CD4-positive, alpha-beta T cell (primary cell): ENCODE measurements at places on chromosomes 4 and X. TPM values are rescaled to one million over a fixed set of nuclear protein-coding genes. Genes with fewer than 3 reads are reported as not detected.
A peak's percentile ranks its signal among the peaks of the same experiment; 100 is the strongest.

GRCh38 chrX:120604361-120604782 lies 471 bp downstream of the MCTS1 start:
- H3K27me3 ChIP-seq = no peaks in the 10 kb centered on the region
- peak; percentile 13 for DNase-seq
- H3K4me1 ChIP-seq = peaks cover 4% of the 10 kb centered on the region

GRCh38 chr4:8916906-8917305 lies 45.3 kb upstream of the HMX1 start:
- H3K36me3 ChIP-seq = no peaks in the 10 kb centered on the region
- H3K27me3 ChIP-seq = peaks cover 24% of the 10 kb centered on the region
- no peak for DNase-seq
- H3K27ac ChIP-seq = no peak overlapping the region
- H3K4me1 ChIP-seq = peaks cover 5% of the 10 kb centered on the region

GRCh38 chr4:151238477-151238876 lies 38.5 kb upstream of the PRSS48 start:
- DNase-seq = no peak
- no peak overlapping the region for H3K4me3 ChIP-seq
- peaks cover 4% of the 10 kb centered on the region for H3K27me3 ChIP-seq
- no peak overlapping the region for H3K27ac ChIP-seq
- H3K4me1 ChIP-seq = no peaks in the 10 kb centered on the region

DNA sequence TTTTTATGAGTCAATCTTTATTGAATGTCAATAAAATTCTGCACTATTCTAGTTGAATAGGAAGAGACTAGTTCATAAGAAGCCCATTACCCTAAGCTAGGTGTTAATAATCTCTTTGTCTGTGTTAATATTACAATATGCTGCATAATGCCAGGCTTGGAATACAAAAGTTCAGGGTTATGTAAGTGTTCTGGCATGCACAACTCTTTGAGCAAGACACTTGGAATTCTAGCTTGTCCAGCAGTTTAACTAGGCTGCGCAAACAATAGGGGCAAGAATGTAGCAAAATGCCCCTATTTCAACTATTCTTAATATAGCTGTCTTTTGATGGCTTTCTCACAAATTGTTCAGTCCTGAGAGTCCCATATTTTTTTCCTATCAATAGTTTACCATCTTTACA lies 31.3 kb upstream of the ETNPPL start:
- no peak overlapping the region for H3K27ac ChIP-seq
- H3K4me3 ChIP-seq = no peak overlapping the region
- no peaks in the 10 kb centered on the region for H3K4me1 ChIP-seq
- no peaks in the 10 kb centered on the region for H3K27me3 ChIP-seq
- no peaks in the 10 kb centered on the region for H3K36me3 ChIP-seq
- DNase-seq = no peak

- H3K4me1 ChIP-seq = no peaks in the 10 kb centered on the region
- DNase-seq = no peak
- no peak overlapping the region for H3K27ac ChIP-seq
- no peaks in the 10 kb centered on the region for H3K36me3 ChIP-seq
- peaks cover 6% of the 10 kb centered on the region for H3K27me3 ChIP-seq
These were observed 52.4 kb downstream of the PPP2R2C start for GRCh38 chr4:6420036-6420435.

GRCh38 chr4:86641516-86642090 lies 47.5 kb downstream of the PTPN13 start:
- H3K36me3 ChIP-seq = no peaks in the 10 kb centered on the region
- no peak overlapping the region for H3K27ac ChIP-seq
- H3K27me3 ChIP-seq = no peaks in the 10 kb centered on the region
- no peaks in the 10 kb centered on the region for H3K4me1 ChIP-seq
- no peak overlapping the region for H3K4me3 ChIP-seq
- DNase-seq = no peak

GRCh38 chrX:15815779-15816437 lies 25.6 kb downstream of the ZRSR2 start:
- H3K27me3 ChIP-seq = no peaks in the 10 kb centered on the region
- no peak overlapping the region for H3K27ac ChIP-seq
- DNase-seq = no peak

DNA sequence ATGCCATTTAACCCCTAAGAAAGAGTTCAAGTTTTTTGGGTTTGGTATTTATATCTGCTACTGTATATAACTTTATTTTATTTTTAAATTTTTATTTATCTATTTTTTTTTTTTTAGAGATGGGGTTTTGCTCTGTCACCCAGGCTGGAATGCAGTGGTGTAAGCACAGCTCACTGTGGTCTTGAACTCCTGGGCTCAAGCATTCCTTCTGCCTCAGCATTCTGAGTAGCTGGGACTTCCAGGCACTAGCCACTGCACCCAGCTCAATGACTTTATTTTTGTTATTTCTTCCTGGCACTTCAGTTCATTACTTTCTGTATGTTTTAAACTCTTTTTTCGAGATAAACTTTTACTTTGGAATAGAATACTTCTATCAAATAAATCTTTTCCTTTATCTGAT lies 42.4 kb upstream of the PGAM4 start:
- H3K4me3 ChIP-seq = no peak overlapping the region
- no peaks in the 10 kb centered on the region for H3K4me1 ChIP-seq
- peaks cover 6% of the 10 kb centered on the region for H3K36me3 ChIP-seq
- H3K27me3 ChIP-seq = no peaks in the 10 kb centered on the region

- peaks cover 3% of the 10 kb centered on the region for H3K36me3 ChIP-seq
- no peaks in the 10 kb centered on the region for H3K27me3 ChIP-seq
- no peak overlapping the region for H3K4me3 ChIP-seq
- no peak for DNase-seq
- H3K27ac ChIP-seq = no peak overlapping the region
These were observed 66.9 kb upstream of the C4orf50 start for GRCh38 chr4:6085028-6085690.

GRCh38 chrX:153931748-153932147 lies 3.1 kb downstream of the NAA10 start:
- H3K36me3 ChIP-seq = peaks cover 16% of the 10 kb centered on the region
- no peak overlapping the region for H3K27ac ChIP-seq
- H3K27me3 ChIP-seq = no peaks in the 10 kb centered on the region
- H3K4me3 ChIP-seq = no peak overlapping the region
- no peak for DNase-seq

GRCh38 chr4:175875993-175876771 lies 64.1 kb upstream of the GPM6A start:
- no peaks in the 10 kb centered on the region for H3K4me1 ChIP-seq
- no peak overlapping the region for H3K27ac ChIP-seq
- H3K4me3 ChIP-seq = no peak overlapping the region
- H3K36me3 ChIP-seq = no peaks in the 10 kb centered on the region
- DNase-seq = no peak

GRCh38 chr4:10123227-10124101 lies 6.9 kb upstream of the WDR1 start:
- no peak overlapping the region for H3K27ac ChIP-seq
- peaks cover 49% of the 10 kb centered on the region for H3K4me1 ChIP-seq
- H3K4me3 ChIP-seq = no peak overlapping the region
- no peak for DNase-seq
- H3K27me3 ChIP-seq = no peaks in the 10 kb centered on the region

GRCh38 chr4:5747738-5748375 lies 36.9 kb downstream of the EVC start:
- H3K36me3 ChIP-seq = no peaks in the 10 kb centered on the region
- no peak overlapping the region for H3K4me3 ChIP-seq
- no peak for DNase-seq
- H3K27me3 ChIP-seq = no peaks in the 10 kb centered on the region
- H3K4me1 ChIP-seq = no peaks in the 10 kb centered on the region
- no peak overlapping the region for H3K27ac ChIP-seq

GRCh38 chr4:147547314-147548056 lies 66.6 kb downstream of the EDNRA start:
- peaks cover 4% of the 10 kb centered on the region for H3K4me1 ChIP-seq
- H3K27me3 ChIP-seq = no peaks in the 10 kb centered on the region
- H3K27ac ChIP-seq = no peak overlapping the region
- DNase-seq = no peak

DNA sequence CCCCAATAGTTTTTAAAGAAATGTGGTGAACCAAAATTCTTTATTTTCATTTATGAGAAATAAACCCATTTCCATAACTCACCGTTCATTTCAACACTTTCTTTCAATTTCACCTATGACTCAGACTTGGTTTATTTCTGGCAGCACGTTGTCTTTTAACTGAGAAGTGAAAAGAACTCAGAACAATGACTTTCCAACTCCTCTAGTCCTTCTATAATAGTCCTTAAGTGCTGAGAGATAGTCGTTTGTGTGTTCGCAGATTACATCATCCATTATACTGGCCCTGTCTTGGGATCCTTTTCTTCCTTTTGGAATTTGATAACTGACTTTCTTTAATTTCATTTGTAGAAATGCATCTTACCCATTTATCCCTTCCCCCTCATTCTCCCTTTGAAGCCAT lies 113.6 kb downstream of the GLUD2 start:
- no peaks in the 10 kb centered on the region for H3K27me3 ChIP-seq
- no peaks in the 10 kb centered on the region for H3K36me3 ChIP-seq

DNA sequence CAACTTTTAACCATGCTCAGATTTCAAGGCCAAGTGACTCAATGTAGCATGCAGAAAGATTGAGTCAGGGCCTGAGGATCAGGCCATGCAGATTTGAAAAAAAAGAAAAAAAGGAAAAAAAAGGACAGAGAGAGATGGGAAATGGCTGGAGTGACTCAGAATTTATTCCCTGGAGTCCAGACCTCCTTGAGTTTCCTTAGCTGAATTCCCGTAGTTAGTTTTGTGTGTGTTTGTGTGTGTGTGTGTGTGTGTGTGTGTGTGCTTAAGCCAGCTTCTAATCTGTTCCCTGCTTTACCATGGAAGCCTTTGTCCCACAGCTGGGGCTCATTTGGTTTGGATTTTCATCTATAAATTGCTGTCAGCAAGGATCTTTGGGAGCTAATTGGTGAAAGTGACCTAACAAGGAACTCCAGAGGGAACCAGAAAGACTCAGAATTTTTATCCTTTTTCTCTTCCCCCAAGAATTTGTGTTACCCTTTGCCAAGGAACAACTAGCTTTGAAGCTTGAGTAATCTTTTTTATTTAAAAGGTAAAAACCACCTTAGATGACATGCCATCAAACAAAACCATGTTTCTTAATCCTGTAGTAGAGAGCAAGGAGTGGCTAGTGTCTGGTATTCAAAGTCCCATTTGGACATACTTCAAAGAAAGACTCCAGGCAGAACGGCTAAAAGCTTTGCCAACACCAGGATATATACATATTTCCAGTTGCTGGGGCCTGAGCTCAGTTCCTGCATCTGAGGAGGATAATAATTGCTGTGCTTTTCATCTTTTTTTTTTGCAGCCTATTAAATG lies 109.0 kb upstream of the DDIT4L start:
- no peaks in the 10 kb centered on the region for H3K27me3 ChIP-seq
- no peaks in the 10 kb centered on the region for H3K4me1 ChIP-seq
- H3K4me3 ChIP-seq = no peak overlapping the region
- no peaks in the 10 kb centered on the region for H3K36me3 ChIP-seq

GRCh38 chrX:109843963-109844751 lies 111.1 kb upstream of the ACSL4 start:
- no peak for DNase-seq
- no peak overlapping the region for H3K27ac ChIP-seq
- peaks cover 4% of the 10 kb centered on the region for H3K4me1 ChIP-seq
- no peaks in the 10 kb centered on the region for H3K27me3 ChIP-seq

- no peaks in the 10 kb centered on the region for H3K27me3 ChIP-seq
- no peak overlapping the region for H3K27ac ChIP-seq
- no peak for DNase-seq
These were observed 90.6 kb upstream of the CBR4 start for GRCh38 chr4:169100670-169101101.

DNA sequence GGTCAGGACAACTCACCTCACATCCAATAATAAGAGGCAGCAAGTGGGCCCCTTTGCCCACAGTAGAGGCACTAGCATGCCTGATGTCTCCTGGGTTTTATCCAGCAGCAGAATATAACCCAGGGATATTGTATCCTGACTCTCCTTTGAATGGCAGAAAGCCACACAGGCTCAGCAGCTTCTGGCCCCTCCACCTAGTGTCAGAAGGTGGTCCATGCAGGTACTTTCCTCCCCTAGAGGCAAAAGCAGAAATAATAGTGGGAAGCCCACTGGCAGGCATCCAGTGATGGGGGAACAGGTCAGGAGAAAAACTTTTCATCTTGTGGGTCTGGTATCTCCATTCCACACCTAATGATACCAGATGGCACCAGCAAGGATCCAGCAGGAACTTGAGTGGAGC lies 75.5 kb upstream of the IRS4 start:
- DNase-seq = no peak
- no peaks in the 10 kb centered on the region for H3K4me1 ChIP-seq
- no peaks in the 10 kb centered on the region for H3K36me3 ChIP-seq
- no peak overlapping the region for H3K4me3 ChIP-seq

GRCh38 chr4:4867375-4868039 lies 8.0 kb downstream of the MSX1 start:
- H3K4me3 ChIP-seq = no peak overlapping the region
- H3K27me3 ChIP-seq = peaks cover 85% of the 10 kb centered on the region
- no peaks in the 10 kb centered on the region for H3K36me3 ChIP-seq
- DNase-seq = no peak
- peaks cover 12% of the 10 kb centered on the region for H3K4me1 ChIP-seq
- H3K27ac ChIP-seq = no peak overlapping the region

GRCh38 chr4:36321176-36321575 lies 39.8 kb downstream of the DTHD1 start:
- H3K4me3 ChIP-seq = no peak overlapping the region
- H3K27ac ChIP-seq = no peak overlapping the region
- no peak for DNase-seq
- no peaks in the 10 kb centered on the region for H3K27me3 ChIP-seq
- H3K4me1 ChIP-seq = peaks cover 24% of the 10 kb centered on the region
- H3K36me3 ChIP-seq = no peaks in the 10 kb centered on the region

DNA sequence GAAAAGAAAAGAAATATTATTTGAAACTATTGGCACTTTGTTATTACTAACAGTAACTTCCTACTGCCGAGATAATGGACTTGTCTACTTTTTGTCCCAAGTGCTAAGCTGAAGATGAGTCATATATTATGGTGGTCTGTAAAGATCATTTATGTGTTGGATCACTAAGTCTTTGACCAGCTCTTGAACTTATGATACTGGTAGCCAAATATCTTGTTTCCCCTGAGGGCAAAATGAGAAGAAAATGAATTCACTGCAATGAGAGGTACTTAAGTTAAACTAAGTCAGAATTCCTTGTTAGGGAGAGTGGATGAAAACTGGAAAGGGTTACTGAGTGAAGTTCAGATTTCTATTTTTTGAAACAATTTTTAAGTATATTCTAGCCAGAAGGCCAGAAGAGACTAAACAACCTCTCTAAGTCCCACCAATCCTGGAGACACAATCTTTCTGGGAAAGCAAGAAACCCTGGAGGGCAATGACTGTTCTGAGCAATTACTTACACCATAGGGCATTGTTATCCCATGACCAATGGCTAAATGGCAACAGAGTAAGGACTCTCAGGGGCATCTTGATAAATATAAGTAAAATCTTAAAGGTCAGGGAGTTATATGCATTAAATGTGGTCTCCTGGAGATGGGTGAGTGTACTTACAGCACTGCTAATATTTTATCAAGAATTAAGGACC lies 287.7 kb downstream of the STIM2 start:
- DNase-seq = no peak
- no peaks in the 10 kb centered on the region for H3K36me3 ChIP-seq
- H3K4me3 ChIP-seq = no peak overlapping the region
- no peaks in the 10 kb centered on the region for H3K4me1 ChIP-seq
- H3K27ac ChIP-seq = no peak overlapping the region

Gene NOA1
- total RNA-seq = 14.3 TPM

Gene OTUD6A
- total RNA-seq = not detected

Gene GCNA
- total RNA-seq = 2.3 TPM

Gene HEPH
- total RNA-seq = not detected

Gene GC
- not detected for total RNA-seq
